ENCODE measurements at places on chromosomes 1 and 21.
A peak's percentile ranks its signal among the peaks of the same experiment; 100 is the strongest.

DNA sequence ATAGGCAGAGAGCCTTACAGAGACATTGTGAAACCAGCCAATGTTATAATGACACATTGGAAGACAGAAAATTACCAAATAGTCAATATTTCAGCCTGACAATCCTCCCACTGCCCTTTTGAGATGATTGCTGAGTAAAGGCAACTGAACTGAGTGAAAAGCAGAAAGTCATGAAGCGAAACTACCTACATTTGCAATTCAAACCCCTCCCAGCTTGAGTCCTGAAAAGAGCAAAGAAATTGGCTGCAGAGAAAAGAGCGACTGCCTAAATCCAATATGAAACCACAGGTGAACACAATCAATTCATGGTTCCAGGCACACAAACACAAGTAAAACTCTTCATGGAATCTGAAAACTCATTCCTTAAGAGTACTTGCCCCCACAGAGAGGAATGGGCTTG, 143.4 kb upstream of the CHRM3 start:
- DNase-seq = no peak

DNA sequence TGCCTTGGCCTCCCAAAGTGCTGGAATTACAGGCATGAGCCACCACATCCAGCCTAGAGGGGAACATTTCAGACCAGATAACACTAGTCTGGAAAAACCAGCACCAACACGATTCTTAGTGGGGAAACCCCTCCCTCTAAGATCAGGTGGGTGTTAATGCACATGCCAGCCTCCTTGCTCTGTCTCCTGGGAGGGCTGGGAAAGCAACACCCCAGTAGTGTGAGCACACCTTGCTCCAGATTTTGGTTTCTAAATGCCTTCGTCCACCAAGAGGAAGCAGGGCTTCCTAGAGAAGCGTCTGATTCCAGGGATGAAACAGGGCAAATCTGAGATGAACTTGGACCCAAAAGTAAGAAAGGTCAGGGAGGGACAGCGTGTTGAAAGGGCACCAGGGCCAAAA, 2.2 kb upstream of the KRTAP10-4 start:
- no peak for DNase-seq

GRCh38 chr1:175034775-175035174, 11.6 kb upstream of the MRPS14 start:
- no peak for DNase-seq

DNA sequence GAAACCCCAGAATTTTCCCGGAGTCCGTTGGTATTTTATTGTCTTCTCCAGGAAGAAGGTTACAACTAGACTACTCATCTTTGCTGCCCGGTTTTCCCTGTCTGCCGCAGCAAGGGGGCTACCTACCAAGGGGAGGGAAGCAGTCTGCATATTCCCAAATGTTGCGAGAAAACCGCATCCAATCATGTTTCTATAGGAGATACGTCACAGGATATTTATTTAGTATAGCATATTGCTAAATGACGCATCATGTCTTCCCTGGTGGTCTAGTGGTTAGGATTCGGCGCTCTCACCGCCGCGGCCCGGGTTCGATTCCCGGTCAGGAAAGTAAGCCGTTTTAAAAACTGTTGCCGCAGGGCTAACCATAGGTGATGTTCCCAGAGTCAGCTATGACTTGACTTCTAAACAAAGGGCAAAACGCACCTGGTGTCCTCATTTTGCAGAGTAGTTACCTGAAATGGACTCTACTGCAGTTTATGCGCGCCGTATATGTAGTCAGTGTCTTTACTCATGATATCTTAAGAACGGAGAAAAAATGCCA, 15.2 kb upstream of the ZNF692 start:
- DNase-seq = peak; percentile 83

GRCh38 chr1:41174170-41174569, 67.9 kb downstream of the SCMH1 start:
- no peak for DNase-seq

- DNase-seq = no peak
Observed at GRCh38 chr1:33797849-33798248, 66.0 kb upstream of the HMGB4 start.

GRCh38 chr21:36804874-36805611, 106.1 kb downstream of the SIM2 start:
- no peak for DNase-seq

- DNase-seq = no peak
Observed at GRCh38 chr1:3380469-3380868, 74.0 kb upstream of the ARHGEF16 start.

- DNase-seq = no peak
Observed at GRCh38 chr1:245240648-245241165, 85.9 kb downstream of the KIF26B start.

DNA sequence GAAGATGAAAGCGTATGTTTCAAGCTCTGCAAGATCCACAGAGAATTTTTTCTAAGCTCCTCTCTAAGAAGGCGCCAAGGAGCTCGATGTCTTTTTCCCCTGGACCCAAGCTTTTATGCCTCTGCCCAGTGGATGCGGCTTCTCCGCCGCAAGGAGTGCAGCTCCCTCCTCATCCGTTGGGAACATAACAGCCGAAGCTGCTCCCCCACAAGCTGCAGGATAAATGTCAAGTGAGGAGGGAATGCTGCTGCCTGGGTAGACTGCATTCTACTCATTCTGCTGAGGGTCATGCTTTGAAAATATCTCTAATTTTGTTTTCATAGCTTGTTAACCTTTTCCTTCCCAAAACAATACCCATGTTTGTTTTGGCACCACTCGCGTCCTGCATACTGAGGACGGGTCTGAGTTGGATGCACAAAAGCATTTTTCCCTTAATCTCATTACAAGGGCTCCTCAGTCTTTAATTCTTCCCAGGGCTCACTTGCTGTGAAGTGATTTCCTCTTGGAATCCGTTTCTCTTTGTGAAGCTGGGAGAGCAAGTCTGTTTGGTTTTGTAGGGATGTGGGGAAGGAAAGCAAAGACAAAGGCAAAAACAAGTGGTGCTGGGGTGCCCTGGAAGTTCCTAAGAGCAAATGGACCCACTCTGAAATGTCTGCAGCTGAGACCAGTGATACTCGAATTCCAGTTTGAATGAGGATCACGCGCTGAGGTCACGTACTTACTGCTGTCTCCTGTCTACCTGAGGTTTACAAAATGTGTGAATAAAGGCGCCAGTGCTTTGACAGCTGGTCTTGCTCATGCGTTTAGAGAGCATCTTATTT, 134.0 kb upstream of the IRF2BP2 start:
- peak; percentile 91 for DNase-seq

GRCh38 chr1:175920381-175920780, 177.0 kb upstream of the TNR start:
- DNase-seq = no peak

- no peak for DNase-seq
Observed at GRCh38 chr1:235105051-235106043, 23.3 kb downstream of the TOMM20 start.

DNA sequence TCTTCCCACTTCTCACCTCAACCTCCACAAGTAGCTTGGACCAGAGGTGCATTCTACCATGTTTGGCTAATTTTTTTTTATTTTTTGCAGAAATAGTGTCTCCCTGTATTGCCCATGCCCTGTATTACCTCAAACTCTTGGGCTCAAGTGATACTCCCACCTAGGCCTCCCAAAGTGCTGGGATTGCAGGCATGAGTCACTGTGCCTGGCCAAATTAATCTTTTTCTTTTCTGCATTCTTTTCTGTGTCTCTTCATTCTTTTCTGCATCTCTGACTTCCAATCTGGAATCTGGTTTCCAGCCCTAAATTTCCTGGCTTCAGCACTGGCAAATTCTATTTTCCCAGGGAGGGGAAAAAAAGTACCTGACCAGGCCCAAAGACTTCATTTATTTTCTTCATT, 31.2 kb upstream of the TACSTD2 start:
- no peak for DNase-seq

DNA sequence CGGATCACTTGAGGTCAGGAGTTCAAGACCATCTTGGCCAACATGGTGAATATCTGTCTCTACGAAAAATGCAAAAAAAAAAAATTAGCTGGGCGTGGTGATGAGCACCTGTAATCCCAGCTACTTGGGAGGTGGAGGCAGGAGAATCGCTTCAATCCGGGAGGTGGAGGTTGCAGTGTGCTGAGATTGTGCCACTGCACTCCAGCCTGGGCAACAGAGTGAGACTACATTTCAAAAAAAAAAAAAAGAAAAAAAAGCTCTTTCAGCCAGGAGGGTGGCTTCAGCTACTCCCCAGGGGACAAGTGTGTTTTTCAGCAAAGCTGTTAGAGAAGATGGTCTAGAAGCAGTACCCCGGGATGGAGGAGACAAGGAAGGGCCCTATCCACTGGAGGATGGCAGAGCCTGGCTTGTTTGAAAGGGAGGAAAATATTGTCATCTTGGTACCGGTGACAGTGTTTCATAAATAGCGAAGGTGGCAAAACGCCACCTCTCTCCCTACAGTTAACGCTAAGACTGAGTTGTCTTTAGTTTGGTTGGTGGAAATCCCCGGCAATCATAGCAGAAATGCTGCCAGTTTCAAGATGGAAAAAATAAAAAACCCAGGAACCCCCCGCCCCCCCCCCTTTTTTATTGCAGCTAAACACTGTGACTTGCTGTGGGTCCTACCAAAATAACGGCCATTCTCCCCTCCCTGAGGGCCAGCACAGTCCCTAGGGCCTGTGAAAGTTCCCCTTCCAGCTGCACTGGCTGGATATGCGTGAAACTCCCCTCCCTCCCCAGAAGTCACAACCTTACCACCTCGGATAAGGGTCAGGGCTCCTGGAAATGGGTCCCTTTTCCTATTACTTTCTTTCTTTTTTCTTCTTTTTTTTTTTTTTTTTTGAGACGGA, 3.5 kb downstream of the PIK3CD start:
- no peak for DNase-seq

GRCh38 chr1:231883382-231883781, 256.8 kb downstream of the DISC1 start:
- no peak for DNase-seq

GRCh38 chr1:222090103-222090502, 348.2 kb upstream of the DUSP10 start:
- no peak for DNase-seq

DNA sequence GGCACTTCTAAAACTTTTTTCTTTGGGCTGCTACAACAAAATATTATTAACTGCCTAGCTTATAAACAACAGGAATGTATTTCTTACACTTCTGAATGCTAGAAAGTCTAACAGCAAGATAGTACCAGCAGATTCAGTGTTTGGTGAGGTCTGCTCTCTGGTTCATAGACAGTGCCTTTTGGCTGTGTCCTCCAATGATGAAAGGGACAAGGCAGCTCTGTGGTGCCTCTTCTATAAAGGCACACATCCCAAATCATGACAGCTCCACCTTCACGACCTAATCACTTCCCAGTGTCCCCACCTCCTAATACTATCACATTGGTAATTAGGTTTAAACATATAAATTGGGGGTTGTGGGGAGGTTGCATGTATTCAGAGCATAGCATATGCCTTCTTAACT, 9.5 kb downstream of the CFH start:
- no peak for DNase-seq

GRCh38 chr21:15221799-15222386, 157.1 kb upstream of the NRIP1 start:
- no peak for DNase-seq

GRCh38 chr1:228155596-228156514, 6.1 kb downstream of the GJC2 start:
- DNase-seq = no peak

- DNase-seq = no peak
Observed at GRCh38 chr1:38677311-38677710, 182.3 kb downstream of the RRAGC start.

GRCh38 chr1:57934745-57935144, 510.9 kb upstream of the DAB1 start:
- DNase-seq = no peak

- no peak for DNase-seq
Observed at GRCh38 chr21:42567214-42567555, 53.5 kb downstream of the SLC37A1 start.

GRCh38 chr1:231421546-231421970, 529 bp downstream of the EGLN1 start:
- no peak for DNase-seq

DNA sequence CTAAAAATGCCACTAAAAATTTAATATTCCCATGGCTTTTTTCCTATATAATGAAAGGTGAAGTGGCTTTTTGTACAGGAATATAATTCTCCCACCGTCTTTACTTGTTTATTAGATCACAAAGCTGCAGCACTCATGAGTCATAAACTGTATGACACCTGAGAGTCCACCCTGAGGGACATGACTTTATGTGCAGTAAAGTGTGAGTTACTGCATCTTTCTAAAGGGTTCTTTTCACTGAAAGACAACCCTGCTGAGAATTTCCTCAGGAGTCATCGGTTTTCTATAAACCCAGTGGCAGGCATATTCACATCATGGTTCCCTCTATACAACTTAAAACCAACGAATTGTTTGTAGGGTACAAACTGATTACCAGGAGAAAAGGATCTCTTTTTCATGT, 77.4 kb downstream of the APP start:
- DNase-seq = no peak

DNA sequence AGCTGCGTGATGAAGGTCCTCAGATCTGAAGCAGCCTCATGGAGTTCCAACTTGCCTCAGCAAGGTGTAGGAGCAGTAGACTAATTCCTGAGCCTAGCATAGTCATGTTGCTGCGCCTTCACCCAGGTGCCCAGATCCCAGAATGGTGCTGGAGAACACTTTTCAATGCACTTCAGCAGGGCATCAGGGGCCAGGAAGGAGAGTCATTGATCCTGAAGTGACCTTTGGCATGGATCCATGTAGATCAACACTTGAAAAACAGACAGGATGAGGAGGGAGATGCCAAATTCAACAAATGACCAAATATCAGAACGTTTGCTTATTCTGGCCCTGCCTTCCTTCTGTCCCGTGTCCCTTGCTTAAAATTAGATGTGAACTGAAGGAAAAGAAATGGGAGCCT, 91.9 kb downstream of the LEPR start:
- DNase-seq = no peak

- no peak for DNase-seq
Observed at GRCh38 chr21:45839274-45839673, 142.3 kb upstream of the COL6A1 start.

DNA sequence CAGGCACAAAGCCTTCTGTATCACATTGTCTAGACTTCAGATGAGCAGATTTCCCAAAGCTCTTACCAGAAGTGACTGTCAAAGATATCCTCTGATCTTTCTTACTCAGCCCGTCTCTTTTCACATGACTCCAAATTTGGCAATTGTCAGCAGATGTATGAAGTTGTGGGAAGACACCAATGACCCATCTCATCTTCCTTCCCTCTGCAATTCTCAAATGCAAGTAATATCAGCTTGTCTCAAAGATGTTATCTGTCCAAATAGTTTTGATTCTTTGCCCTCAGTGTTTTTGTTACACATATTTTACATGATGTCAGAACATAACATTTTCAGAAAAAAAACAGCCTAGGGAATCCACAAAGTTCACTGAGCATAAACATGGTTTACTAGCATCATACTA, 45.1 kb upstream of the RGS2 start:
- DNase-seq = no peak

- DNase-seq = no peak
Observed at GRCh38 chr1:102296116-102296515, 299.4 kb upstream of the OLFM3 start.

DNA sequence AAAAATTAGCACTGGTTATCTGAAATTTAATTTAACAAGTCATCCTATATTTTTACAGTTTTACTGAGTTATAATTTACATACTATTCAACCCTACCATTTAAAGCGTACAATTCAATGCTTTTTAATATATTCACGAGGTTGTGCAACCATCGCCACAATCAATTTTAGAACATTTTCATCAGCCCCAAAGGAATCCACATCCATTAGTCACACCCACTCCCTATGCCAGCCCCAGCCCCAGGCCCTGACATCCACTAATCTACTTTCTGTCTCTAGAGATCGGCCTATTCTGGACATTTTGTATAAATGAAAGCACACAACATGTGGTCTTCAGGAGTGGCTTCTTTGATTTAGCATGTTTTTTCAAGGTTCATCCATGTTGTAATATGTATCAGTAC, 134.7 kb downstream of the PSMG1 start:
- DNase-seq = peak; percentile 55
